ENCODE measurements at places on chromosomes 6 and 20.

DNA sequence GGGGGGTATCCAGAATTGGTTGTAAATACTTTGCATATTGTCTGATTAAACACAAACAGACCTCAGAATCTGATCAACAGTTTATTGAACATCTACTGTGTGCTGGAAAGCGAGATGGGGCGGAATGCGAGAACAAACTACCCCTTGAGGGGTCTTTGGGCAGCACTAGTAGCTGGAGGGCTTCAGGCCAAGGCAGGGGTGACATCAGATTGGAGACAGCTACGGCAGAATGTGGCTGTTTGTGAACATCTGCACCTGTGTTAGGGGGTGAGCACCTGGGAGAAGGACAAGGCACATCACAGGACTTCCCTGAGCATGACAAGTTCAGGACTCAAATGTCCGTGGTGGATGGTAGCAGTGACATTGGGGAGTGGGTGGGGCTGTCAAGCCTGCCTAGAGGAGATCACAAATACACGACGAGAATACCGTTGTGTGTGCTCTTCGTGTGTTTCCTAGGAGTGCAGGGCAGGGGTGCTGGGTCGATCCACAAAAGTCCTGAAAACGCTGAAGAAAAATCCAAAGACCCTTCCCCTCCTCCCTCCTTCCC is 59.5 kb downstream of the SRC start:
- DNase-seq: no peak

- no peak for DNase-seq
These were observed 72.0 kb downstream of the DACT2 start for GRCh38 chr6:168247443-168248147.

DNA sequence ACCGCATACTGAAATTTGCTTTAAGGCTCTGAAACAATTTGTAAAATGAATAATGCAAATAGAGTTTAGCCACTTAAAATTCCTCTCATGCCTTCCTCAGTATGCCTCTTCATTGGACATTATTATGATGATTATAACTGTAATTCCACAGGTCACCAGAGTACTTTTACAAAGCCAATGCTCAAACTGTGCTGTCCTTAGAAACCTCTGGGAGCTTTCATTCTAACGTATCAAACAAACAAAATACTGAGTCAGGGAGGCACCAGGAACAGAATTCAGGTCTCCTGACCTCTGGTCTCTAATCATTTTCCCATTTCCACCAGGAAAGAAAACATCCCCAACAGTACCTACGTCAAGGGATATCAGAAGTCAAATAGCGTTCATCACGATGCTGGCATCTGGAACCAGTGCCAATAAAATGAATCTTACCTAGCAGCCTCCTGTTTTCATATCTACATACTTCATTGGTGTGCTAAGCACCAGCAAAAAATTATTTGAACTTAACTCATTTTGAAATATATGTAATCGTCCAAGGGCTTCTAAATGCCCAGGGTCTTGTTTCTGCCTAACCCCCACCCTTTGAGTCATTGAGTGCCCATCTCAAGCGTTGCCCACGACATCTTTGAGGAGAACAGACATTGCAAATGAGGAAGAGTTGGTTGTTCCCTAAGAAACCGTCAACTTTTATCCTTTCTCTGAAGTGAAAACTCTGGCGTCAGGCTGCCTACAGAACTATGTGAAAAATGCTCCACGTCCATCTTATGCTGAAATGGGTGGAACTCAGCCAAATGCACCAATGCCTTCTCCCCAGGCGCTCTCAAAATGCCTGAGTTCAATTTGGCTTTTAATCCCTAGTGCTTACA is 37.9 kb downstream of the NEDD9 start:
- DNase-seq: no peak

- DNase-seq: no peak
These were observed 25.7 kb downstream of the HIVEP1 start for GRCh38 chr6:12037798-12038197.

GRCh38 chr20:51189814-51190782 is 167.2 kb upstream of the KCNG1 start:
- no peak for DNase-seq

DNA sequence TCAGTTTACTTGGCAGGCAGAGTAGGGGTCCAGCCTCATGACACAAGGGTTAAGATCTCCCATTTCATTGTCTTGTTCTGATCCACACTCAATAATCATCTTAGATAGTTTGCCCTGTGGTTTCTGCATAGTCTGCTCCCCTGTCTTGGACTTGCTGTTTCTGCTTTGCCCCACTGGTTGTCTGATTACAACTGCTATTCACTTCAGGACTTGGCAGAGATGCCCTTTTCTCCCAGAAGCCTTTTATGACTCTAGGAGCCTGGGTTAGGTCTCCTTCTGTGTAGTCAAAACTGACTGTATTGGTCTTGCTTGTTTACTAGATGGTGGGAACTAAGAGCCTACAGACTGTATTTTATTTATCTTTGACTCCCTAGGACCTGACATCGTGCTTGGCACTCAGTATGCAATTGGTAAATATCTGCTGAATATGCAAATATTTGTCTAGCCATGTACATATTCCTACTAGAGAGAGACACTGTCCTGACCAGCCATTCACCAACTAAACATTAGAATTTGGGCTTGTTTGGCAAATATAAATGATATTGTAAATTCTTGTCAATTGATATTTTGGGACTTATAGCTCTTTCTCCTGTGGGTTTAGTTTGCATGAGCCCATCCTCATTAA is 165.9 kb upstream of the KCNK16 start:
- DNase-seq: no peak

GRCh38 chr20:8510808-8511207 is 378.7 kb downstream of the PLCB1 start:
- DNase-seq: no peak

GRCh38 chr6:43076464-43077332 is 584 bp downstream of the PTK7 start:
- no peak for DNase-seq

GRCh38 chr6:148533309-148534107 is 190.9 kb downstream of the SASH1 start:
- DNase-seq: no peak

- no peak for DNase-seq
These were observed 87.1 kb upstream of the POU3F2 start for GRCh38 chr6:98747273-98747672.

DNA sequence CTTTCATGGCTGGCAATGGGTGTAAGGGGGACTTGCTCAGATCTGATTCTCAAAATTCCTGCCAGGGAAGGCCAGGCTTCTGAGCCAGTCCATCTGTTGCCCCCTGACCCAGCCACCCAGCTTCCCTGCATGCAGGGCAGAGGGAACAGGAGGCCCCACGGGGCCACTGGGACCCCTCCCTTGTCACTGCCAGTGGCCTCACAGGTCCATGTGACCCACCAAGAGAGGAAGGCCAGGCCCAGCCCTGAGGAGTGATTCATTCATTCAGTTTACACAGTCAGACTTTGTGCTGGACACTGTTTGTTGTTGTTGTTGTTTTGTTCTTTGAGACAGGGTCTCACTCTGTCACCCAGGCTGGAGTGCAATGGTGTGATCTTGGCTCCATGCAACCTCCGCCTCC is 39.5 kb downstream of the UBE2V1 start:
- no peak for DNase-seq

DNA sequence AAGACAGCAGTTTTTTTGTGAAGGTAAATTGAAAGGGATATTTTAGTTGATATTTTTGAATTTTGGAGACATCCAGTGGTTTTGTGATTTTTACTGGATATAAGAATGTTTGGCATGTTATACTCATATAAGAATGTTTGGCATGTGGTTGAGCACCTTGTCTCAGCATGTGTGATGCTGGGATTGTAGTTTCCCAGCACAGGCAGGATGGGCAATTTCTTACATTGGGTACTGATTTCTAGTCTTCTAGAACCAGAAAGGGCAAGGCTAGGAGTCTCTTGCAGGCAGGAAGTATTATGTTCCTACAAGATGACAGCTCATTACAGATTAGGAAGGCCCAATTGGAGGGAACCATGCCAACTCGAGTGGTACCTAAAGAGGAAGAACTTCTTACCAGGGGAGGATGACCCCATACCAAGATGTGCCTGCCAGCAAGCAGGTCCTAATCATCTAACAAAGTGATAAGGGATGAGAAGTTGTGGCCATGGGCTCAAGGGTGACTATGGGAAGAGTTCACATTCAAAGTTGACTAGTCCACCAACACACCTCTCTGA is 377.8 kb downstream of the UTRN start:
- no peak for DNase-seq

- DNase-seq: no peak
These were observed 734 bp downstream of the TPBG start for GRCh38 chr6:82364087-82365015.

DNA sequence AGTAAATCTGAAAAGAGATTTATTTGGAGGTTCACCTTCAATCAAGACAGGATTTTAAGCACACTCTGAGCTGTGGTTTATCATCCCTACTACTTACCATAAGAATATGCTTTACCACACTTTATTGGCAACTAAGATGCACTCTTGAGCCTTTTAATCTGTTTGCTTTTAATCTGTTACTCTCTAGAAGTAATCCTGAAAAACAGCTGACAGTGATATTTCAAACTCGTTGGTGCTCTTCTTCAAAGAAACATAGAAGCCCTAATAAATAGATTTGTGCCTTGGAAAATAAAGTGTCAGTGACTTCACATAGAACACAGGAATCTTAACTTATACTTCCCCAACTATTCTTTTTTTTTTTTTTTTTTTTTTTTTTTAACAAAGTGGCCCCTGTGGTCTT is 102.9 kb downstream of the HIVEP1 start:
- no peak for DNase-seq

DNA sequence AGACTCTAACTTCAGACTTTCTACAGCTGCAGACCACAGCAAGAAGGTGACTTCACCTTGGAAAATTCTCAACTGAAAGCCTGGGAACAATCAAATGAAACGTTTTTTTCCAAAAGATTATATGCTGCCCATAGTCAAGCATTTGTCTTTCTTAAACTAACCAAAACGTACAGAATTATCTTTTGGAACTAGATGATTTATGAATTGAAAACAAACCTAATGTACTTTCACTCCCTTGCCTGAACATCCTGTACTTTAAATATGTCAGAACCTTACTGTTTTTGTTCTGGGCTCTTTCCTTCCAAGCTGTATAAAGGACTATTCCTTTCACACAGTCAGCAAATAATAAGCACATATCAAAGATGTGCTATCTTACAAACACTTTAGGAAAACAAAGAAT is 62.4 kb upstream of the TNFAIP3 start:
- no peak for DNase-seq

- no peak for DNase-seq
These were observed 296.7 kb downstream of the SAMD5 start for GRCh38 chr6:147805155-147805554.

GRCh38 chr6:63529498-63529897 is 42.8 kb upstream of the LOC128125822 start:
- no peak for DNase-seq

DNA sequence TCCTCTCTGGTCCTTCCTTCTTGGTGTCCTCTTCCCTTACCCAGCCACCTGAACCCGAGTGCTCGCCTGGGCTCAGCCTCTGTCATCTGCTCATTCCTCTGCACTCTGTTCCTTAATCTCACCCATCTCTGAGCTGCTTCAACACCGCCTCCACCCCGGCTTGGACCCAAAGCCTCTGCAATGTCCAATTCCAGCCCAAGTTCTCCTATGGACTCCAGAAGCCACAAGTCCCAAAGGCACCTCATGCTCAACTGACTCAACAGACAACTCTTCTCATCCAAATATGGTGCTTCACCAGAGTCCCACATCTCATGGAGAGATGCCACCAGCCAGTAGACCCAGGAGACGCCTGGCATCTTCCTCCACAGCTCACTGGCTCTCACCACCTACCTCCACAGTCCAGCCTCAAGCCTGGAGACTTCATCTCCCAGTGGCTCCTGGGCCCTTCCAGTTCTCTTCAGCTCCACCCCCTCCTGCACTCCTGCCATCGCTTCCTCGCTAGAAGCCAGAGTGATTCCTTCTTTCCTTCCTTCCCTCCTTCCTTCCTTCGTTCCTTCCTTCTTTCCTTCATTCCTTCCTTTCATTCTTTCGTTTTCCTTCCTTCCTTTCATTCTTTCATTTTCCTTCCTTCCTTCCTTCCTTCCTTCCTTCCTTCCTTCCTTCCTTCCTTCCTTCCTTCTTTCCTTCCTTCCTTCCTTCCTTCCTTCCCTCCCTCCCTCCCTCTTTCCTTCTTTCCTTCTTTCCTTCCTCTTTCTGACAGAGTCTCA is 40.9 kb upstream of the NNAT start:
- DNase-seq: no peak

DNA sequence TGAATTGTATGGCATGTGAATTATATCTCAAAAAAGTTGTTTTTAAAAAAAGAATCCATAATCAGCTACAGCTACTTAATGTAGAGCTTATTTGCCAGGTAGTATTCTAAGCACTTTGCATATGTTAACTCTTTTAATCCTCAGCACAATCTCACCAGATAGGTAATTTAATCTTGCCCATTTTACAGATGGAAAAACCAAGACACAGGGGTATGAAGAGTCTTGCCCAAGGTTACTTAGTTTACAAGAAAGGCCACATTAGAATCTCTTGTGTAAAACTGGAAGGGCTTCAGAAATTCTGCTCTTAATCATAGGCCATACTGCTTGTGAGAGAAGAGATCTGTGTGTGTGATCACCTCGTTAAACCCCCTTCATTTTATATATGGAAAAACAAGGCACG is 13.4 kb upstream of the RNF182 start:
- DNase-seq: no peak

DNA sequence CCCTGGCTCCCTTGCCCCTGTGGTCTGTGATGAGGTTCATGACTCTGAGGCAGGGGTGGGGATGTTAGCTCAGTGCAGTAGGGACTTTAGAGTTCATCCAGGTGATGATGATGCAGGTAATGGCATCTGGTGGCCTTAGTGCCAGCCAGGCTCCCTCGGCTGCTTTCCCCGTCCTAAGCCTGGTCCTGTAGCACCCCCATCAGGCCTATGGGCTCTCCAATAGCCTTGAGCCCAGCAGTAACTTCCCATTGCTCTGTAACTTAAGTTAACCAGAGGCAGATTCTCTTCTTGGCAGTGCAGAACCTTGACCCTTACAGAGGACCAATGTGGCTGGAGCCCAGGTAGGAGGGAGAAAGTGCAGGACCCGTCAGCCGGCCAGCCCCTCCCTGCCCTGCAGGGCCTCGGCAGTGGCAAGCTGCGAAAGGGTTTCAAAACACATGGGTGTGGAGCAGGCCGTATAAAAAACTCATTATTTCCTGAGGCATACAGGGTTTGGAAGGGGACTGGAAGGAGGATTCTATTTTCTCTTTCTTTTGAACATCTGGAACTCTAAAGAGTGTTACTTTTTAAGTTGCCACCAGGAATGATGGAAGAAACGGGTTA is 406.9 kb downstream of the CDH26 start:
- DNase-seq: no peak

GRCh38 chr6:162862462-162862861 is 134.7 kb downstream of the PACRG start:
- no peak for DNase-seq
